ENCODE measurements at places on chromosomes 7 and 10.

DNA sequence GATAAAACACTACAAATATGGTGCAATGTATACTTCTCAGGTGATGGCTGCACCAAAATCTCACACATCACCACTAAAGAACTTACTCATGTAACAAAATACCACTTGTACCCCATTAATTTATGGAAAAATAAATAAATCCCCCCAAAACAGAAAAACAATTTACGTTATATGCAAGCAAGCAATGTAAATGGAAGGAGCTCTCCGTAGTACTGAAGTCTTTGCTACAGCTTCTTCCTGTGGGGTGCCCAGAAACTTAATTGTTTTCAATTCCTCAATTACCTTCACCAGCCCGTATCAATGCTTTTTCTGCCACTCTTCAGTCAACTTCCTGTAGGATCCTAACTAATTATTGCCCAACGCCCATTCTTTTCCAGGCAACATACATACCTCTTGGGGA is 138.1 kb downstream of the RELN start:
- DNase-seq, result no peak

- no peak for DNase-seq
Measured at GRCh38 chr7:135390829-135391228, 119.1 kb downstream of the CNOT4 start.

DNA sequence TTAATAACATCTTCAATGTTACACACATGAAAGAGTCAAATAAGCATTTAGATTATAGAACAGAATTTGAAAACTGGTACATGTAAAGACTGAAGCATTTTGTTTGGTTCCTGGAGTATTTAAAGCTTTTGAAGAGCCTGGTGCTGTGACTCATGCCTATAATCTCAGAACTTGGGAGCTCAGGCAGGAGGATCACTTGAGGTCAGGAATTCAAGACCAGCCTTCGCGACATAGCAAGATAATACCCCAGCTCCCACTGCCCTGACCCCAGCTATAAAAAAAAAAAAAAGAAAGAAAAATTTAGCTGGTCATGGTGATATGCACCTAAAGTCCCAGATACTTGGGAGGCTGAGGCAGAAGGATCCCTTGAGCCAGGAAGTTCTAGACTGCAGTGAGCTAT is 87.8 kb downstream of the HDAC9 start:
- DNase-seq, result no peak

- peak; percentile 3 for DNase-seq
Measured at GRCh38 chr7:5523052-5523711, 99.5 kb upstream of the TNRC18 start.

- DNase-seq, result peak; percentile 17
Measured at GRCh38 chr7:69430384-69431021, 167.8 kb upstream of the AUTS2 start.

DNA sequence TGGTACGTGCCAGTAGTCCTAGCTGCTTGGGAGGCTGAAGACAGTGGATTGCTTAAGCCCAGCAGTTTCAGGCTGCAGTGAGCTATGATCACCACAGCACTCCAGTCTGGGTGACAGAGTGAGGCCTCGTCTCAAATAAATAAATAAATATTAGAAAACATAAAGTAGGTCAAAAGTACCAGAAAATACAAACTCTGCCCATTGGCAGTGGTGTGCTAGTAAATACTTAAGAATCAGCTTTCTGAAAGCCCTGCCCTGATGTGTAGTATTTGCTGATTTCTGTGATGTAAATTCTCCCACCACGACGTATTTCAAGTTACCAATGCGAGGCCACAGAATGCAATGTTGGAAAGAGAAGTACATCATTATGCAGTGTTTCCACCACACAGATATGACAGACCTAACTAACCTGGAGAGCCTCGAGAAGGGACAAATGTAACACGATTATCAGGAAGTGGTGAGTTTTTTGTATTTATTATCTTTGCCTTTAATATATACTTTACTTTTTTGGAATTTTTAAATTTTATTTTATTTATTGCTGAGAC is 11.8 kb upstream of the MAP3K8 start:
- no peak for DNase-seq

DNA sequence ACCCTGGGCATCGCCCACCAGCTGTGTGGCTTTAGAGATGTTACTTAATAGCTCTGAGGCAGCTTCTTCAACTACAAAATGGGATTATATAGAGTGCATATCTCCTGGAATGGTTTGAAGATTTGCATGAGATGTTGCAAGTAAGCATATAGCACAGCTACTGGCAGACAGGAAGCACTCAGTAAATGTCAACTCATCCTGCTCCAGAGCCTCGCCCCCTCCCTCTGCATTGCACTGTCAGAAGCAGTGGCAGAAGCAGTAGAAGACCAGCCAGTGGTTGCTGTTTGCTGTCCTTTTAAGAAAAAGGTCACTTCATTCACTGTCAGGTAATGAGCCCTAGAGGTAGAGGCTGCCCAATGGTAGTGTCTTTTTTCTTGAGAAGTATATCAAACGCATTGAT is 180.0 kb upstream of the GHITM start:
- peak; percentile 39 for DNase-seq

DNA sequence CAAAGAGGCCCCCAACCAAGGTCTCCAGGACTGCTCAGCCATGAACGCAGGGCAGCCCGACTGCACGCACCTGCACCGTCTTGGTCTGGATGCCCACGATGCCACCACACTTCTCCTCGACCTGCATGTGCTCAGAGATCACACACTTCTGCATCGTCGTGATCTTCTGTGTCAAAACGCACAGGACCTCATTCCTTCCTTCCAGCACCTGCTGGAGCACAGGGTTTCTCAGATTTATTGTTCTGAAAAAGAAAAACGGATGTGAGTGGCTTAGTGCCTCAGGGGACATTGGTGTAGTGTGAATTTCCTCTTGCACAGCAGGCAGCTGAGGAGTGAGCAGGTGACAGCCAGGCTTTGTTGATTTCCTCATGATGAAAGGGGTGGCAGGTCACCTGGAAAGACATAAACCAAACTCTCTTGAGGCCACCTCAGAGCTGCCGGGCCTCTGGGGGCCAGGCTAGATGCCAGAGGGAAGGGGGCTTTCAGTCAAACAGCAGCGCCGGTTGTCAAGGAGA is 38.2 kb downstream of the GSDME start:
- DNase-seq, result no peak

DNA sequence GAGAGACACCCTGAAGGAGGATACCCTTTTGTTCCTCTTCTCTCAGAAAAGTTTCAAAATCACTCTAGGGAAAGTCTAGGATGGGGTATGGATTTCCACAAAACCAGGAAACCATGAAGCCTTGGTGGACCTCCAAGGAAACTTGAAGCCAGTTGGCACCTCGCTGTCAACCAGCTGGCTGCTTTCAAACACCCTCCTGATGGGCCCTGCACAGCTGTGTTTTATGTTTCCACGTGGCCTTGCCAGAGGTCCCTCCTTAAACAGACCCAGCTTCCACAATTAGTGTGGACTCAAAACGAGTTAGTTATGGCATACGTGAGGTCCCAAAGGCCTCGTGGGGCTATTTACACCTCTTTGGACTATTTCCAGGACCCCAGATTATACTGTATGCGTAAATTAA is 5.9 kb downstream of the PPP1R3A start:
- no peak for DNase-seq

All from OCI-M1 (cell line).